Kidney glomerular epithelial cell (primary cell): ENCODE measurements at places on chromosomes 7 and 10.

- DNase-seq: peak; percentile 7
Measured at GRCh38 chr10:101050208-101051069, 11.3 kb upstream of the KAZALD1 start.

DNA sequence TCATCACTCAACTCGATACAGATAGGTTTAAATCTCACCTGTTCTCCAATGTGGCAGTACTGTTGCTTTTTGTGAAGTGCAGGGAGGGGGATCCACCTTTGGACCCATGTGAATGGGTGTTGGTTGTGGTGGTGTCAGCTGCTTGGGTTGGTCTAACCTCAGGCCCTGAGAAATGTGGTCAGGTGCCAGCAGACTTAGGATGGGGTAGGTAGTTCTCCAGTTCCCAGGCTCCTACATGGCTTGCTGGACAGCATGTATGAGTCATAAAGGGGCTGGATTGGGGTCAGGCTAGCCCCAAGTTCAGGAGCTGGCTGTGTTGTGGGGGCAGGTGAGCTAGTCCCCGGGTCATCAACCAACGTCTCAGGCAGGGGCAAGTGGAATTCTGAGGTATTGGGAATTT is 472.6 kb upstream of the CNTNAP2 start:
- no peak for DNase-seq

DNA sequence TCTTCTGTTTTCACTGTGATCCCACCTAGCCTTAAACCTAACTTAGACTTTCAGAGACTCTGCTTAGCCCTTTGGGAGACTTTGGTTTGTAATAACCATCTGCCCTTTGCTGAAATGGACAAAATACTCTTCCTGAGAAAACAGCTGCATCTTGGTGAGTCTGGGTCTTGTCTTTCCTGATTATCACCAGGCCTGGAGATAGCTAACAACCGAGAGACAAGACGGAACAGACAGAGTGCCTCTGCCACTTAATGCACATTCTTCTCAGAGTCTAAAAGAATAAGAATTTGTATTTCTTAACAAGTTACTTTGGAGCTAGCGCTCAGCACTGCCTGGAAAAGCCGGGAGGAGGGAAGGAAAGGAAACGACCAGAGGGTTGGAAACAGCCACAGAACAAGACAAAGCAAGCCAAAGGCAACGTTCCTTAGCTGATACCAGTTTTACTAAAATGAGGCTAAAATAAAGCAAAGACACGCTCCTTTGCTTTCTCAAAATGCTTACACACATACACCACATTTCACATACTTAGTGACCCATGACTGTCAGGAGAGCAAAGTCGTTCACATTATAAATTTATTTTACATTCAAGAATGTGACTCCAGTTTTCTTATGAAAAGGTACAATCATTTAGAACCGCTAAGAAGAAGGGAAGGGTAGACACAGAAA is 70.3 kb upstream of the DGKI start:
- peak; percentile 78 for DNase-seq

GRCh38 chr7:146772601-146773000 is 656.0 kb downstream of the CNTNAP2 start:
- no peak for DNase-seq

GRCh38 chr10:90571481-90572258 is 286.2 kb downstream of the HTR7 start:
- DNase-seq: no peak
